Neural crest cell (in vitro differentiated cells): ENCODE measurements at places on chromosomes 16 and 17.

DNA sequence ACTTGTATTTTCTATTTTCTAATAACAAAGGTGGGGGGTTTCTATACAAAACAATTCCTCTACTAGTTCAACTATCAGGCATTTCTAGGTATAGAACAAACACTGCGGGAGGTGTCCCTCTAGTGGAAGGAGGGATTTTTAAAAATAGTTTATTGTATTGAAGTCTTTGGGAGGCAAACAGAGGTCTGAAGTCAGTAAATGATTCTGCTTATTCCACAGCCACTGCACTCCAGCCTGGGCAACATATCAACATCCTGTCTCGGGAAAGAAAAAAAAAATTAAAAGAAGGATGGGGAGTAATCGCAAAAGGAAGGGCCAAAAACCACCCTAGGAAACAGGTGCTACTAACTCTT is 648 bp upstream of the ERCC4 start:
- no peak for DNase-seq

DNA sequence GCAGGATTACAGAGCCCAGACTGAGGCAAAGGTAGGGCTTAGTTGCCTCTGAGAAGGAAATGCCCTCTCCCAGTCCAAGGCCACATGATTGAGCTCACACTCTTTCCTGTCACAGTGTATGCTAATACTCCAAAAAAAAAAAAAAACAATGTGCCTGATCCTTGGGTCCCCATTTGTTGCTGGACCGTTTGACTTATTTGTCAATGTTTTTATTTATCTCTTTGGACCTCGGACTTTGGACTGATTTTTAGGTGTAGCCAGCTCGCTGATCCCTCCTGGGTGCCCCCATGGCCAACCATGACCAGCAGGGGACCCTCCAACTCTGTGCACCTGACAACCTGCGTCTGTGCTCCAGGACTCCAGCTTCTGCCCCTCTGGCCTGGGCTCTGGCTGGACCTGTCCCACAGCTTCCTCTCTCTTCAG is 622 bp upstream of the CCL16 start:
- no peak for DNase-seq

GRCh38 chr16:1019231-1020090 is 37.9 kb downstream of the SOX8 start:
- DNase-seq = no peak

GRCh38 chr16:78584991-78585390 is 485.5 kb downstream of the WWOX start:
- no peak for DNase-seq

- no peak for DNase-seq
Measured at GRCh38 chr16:11520442-11520841, 66.3 kb downstream of the LITAF start.

GRCh38 chr17:42266918-42267766 is 9.0 kb downstream of the STAT5B start:
- no peak for DNase-seq

- no peak for DNase-seq
Measured at GRCh38 chr17:14019186-14019956, 49.9 kb upstream of the COX10 start.

DNA sequence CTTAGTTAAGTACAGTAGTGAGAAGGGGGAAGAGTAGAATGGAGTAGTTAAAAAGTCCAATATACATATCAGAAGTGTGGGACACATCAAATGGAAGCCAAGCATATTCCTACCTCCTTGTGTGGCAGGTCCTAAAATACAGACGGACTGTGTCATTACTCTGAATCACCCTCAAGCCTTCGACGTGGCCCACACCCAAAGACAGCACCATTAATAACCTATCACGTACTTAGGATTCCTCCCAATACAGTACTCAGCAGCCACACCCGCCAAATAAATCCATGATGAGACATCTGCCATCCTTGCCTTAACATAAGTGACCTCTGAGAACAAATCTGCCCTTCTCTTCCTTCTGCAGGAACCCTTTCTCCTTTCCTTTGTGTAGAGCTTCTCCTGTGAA is 38.9 kb downstream of the UBE2G1 start:
- no peak for DNase-seq

DNA sequence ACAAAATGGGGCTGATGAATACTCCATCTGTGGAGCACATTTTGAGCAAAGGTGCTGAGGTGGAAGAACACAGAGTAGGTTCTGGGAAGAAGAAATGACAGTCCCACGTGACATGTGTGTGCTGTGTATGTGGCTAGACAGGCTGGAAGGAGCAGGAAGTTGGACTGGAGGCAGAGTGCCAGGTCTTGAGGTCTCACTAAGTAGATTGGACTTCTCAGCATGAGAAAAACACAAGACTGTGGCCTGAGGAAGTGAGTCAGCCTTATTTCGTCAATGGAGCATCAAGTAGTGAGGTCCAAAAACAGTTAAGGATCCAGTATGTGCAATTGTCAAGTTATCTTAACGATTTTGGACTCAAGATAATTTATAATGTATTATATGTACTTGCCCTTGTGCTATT is 736.5 kb downstream of the KCNJ2 start:
- DNase-seq = no peak

GRCh38 chr17:56943505-56944125 is 17.2 kb downstream of the COIL start:
- no peak for DNase-seq

- DNase-seq = no peak
Measured at GRCh38 chr16:72785886-72786285, 262.0 kb downstream of the ZFHX3 start.

DNA sequence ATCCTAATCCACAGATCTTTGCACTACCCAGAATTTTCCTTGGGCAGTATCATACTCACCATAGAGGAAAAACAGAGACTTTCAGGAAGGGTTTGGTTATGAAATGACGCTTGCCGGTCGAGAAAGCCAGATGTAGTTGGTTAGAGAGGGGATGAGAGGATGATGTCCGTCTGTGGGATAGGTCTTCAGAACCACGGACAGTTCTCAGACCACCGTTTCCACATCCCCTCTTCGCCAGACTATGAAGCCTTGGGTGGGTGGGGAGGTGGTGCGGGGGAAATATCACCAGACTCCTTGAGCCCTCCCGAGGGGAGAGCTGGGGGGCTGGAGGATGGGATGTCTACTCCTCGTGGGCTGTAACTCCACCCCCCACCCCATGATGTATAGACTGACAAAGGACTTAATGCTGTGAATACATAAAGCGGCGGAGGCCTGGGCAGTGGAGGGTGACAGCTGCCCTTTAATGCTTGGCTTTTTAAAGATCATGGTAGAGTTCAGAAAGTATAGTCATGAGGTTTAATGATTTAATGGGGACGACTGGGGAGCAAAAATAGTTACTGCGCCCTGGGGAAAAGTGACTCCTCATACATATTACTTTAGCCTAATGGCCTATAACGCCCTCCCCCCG is 96.6 kb downstream of the MRM1 start:
- no peak for DNase-seq

- DNase-seq = no peak
Measured at GRCh38 chr17:9472094-9472493, 103.5 kb downstream of the STX8 start.

GRCh38 chr17:47172696-47173565 is 16.2 kb downstream of the CDC27 start:
- DNase-seq = no peak

DNA sequence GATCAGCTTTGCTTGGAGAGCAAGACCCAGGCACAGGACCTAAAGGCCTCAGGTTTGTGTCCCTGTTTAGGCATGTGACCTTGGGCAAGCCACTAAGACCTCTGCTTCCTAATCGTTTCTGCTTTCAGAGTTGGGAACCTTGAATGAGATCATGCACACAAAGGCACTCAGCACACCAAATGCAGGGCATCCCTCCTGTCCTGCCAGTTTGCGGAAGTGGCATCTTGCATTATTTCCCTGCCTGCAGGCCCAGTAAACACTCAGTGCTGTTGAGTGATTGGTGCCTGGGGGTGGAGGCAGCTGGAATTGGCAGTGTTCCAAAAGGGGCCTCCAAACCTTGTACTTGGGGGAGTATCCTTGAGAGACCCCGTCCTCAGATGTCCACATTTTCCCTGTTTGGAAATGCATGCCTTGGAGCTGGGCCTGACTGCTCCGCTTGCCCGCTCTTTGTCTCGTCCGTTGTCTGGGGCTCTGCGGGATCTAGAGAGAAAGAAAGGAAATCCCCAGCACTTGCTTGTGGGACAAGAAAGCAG is 28.7 kb downstream of the MRM1 start:
- DNase-seq = no peak

GRCh38 chr16:12291989-12292759 is 315.6 kb downstream of the SNX29 start:
- DNase-seq = no peak

DNA sequence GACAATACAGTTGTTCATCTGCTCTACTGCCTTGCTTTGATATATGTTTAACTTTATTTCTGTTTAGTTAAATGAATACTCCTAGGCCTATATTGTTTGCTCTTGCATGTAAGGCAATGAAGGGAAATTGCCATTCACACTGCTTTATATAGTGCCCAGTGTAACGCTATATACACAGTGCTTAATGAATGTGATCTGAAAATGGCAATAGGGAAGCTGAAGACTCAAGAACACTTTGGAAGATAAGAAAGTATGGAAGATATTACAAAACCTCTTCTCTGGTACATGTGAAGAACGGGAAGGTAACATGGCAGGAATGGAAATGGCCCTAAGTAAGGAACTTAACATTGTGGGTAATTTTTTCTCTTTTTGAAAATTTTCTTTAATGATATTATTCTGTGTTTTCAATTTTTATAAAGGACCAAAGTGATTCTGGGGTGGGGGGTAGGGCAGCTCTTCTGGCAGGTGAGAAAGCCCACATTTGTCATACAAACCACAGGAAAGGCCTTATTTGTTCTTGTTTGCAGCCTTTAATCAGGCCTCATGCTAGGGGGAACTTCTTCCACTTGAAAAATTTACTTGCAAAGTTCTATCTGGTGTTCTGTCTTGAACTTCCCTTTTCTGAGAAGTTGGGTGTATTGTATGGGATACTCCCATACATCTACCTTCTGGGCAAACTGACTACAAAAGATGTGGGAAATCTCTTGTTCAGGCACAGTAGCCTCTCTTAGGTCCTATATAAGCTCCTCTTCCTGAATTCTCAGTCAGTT is 100.8 kb upstream of the CORO6 start:
- DNase-seq = no peak

- DNase-seq = no peak
Measured at GRCh38 chr17:82437325-82437668, 13.3 kb downstream of the CYBC1 start.

DNA sequence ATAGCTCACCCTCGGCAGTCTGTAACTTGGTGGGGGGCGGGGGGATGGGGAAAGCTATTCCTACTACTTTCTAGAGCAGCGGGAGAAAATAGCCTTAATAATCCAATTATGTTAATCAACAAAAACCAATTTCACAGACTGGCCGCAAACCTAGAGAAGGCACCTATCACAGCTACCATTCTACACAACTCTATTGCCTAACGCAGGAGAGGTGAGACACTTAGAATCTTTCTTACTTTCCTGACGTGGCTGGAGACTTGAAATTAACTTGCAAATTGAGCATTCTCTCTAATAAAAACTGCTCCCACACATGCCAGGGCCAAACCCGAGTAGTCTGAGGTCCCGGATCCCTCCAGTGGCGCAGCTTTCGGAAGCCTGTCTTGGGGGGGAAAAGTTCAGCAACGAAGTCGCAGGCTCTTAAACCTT is 794 bp downstream of the SMG6 start:
- DNase-seq = no peak

- DNase-seq = no peak
Measured at GRCh38 chr16:60727851-60728250, 1308.4 kb downstream of the CDH8 start.

DNA sequence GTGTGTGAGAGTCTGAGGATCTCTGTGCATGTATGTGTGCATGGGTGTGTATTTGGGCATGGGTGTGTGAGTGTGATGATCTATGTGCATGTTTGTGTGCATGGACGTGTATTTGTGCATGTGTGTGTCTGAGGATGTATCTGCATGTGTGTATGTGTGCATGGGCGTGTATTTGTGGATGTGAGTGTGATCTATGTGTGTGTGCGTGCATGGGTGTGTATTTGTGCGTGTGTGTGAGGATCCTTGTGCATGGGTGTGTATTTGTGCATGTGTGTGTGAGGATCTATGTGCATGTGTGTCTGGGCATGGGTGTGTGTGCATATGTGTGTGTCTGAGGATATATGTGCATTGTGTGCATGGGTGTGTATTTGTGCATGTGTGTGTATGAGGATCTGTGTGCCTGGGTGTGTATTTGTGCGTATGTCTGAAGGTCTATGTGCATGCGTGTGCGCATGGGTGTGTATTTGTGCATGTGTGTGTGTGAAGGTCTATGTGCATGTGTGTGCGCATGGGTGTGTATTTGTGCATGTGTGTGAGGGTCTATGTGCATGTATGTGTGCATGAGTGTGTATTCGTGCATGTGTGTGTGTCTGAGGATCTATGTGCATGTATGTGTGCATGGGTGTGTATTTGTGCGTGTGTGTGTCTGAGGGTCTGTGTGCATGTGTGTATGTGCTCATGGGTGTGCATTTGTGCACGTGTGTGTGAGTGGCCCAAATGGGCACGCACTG is 26.5 kb upstream of the ITGAX start:
- DNase-seq = no peak

- peak; percentile 39 for DNase-seq
Measured at GRCh38 chr17:52170963-52171572, 12.6 kb upstream of the CA10 start.

- DNase-seq = no peak
Measured at GRCh38 chr16:10972819-10973464, 28.6 kb downstream of the CLEC16A start.

- DNase-seq = no peak
Measured at GRCh38 chr16:69329369-69330285, 761 bp downstream of the PDF start.

DNA sequence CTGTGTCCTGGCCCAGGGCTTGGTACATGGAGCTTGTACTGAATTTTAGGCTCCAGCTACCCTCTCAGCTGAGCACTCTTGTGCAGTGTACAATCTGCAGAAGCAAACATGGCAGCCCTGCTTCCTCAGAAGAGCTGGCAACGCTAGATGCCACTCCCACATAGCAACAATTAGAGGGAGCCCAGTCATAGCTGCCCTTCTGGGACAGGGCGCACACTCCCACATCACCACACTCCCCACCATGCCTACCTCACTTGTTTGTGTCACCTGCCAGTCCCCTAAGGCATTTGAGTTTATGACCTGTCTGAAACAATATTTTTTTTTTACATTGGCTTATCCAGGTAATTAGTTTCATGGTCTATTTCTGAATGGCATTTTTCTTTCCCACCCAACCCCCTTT is 72.3 kb downstream of the C17orf67 start:
- no peak for DNase-seq

- no peak for DNase-seq
Measured at GRCh38 chr17:79123988-79124387, 49.4 kb downstream of the ENGASE start.

DNA sequence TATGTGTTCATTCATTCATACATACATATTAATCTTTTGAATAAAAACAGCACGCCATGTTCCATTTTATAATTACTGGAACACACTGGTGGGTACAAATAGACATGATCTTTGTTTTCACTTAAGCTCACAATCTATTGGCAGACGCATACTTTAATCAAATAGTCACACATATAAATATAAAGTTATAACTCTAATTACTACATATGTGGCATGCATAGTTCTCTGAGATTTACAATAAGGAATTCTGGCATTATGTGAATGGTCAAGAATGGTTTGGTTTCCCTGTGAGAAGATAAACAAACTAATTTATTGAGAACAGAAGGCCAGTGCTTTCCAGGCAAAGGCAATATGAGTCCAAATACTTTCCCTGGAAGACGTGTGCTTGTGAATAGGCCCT is 576.2 kb downstream of the CDH8 start:
- no peak for DNase-seq

GRCh38 chr16:20624882-20625807 is 49.0 kb upstream of the ACSM2B start:
- no peak for DNase-seq

- DNase-seq = no peak
Measured at GRCh38 chr16:24972608-24973220, 42.5 kb downstream of the ARHGAP17 start.
